ENCODE measurements at places on chromosomes 16 and 17.

- no peak for DNase-seq
Measured at GRCh38 chr16:30947859-30948666, 805 bp upstream of the ORAI3 start.

DNA sequence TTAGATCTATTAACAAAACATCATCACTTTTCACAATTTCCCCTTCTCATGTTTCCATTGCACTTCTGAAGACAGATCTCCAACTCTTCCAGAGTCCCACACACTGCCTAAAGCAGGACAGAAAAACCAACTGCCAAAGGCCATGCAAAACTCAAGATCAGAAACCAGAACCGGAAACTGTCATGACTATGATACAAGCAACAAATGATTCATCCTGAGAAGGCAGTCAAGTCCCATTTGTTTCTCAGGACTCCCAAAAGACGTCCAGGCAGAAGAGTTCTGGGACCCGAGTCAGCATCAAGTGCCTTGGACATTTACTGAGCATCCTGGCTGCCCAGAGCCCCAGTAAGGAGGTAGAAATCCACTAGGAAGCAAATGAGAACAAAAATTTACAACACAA, 38.8 kb downstream of the ERN1 start:
- DNase-seq, result no peak

DNA sequence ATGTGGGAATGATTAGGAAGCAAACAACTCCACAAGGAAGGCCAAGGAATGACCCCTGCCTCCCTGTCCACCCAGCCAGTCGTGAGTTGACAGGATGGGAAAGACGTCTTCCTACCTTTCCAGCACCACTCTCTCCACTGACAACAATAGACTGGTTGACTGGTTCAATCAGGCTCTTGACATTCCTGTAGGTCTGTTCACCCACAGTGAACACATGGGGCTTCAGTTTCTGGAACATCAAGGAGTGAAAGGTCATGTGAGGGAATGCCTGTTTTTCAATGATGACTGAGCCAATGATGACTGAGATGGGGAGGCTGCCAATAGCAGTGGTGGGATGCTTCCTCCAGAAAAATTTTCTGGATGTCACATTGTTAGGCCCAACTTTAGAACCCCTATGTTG, 9.6 kb downstream of the MYO19 start:
- no peak for DNase-seq

GRCh38 chr17:73482894-73483293, 161.4 kb downstream of the SDK2 start:
- no peak for DNase-seq

DNA sequence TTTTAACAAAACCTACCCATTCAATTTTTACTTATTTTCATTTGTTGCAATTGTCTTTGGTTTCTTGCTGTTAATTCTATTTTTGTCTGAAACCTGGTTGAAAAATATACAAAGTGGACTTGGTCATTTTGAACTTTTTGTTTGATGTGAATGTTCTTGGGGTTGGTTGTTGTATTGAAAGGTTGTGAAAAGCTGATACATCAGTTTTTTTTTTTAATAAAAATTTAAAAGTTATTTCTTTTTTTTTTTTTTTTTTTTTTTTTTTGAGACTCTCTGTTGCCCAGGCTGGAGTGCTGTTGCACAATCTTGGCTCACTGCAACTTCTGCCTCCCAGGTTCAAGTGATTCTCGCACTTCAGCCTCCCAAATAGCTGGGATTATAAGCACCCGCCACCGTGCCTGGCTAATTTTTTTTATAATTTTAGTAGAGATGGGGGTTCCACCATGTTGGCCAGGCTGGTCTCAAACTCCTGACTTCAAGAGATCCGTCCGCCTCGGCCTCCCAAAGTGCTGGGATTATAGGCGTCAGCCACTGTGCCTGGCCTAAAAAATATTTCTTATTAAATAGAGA, 28.9 kb downstream of the WIPF2 start:
- no peak for DNase-seq

DNA sequence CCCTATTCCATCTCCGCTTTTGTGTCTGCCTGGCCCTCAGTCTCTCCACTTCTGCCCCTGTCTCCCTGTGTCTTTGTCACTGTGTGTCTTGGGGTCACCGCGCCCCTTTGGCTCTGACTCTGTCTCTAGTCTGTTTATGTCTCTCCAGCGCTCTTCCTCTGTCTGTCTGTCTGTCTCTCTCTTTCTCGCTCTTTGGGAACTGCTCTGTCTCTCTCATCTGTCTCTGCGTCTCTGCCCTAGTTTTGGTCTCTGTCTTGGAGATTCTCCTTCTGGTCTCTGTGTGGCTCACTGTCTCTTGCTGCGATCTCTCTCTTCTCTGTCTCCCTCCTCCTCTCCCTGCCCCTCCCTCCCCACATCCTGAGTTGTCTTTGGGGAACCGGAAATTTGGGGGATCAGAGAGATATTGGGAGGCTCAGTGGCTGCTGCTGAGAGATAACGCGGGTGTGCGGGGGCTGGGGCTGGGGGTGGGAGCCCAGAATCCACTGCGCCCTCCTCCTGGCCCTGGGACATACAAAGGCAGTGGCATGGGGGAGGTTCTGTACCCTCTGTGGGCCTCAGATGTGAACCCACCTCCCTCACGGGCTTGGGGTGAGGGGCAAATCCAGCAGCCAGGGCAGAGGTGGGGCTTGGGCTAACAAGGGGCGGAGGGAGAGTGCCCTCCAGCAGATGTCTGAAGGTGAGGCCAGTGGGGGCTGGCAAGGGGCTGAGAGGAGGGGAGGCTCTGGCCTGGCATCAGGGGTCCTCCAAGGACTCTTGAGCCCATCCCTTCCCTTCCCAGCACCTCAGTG, 24.4 kb downstream of the LAT start:
- DNase-seq, result no peak

DNA sequence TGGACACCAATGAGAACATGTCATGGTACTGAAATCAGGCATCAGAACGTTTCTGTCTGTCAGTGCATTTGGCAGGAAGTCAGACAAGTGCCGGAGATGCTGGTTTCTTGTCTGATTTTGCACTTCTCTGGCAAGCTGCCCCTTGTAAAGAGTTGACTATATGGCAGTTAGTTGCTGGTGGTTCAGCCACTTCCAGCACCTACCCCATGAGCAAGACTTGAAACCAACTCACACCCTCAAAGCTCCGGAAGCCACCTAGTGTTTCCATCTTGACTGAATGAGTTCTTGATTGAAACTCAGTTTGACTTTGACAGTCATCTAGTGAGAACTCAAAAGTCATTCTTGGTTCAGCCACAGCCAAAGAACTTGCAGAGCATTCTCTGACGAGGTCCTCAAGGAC, 225.1 kb downstream of the SPECC1 start:
- no peak for DNase-seq

DNA sequence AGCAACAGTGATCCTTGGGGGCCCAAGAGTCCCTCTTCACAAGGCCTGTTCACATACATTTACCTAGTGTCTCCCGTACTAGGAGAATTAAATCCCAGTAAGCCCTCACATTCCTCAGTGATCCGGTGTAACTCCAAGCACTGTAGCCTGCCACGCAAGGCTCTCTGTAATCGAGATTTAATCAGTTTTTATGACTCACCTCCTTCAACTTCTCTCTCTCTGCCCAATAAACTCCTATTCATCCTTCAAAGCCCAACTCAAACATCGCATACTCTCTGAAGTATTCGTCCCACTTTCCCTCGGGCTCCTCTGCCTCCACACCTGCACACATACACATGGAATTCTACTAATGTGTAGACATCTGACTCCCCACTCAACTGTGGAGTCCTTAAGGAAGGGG, 141.8 kb downstream of the CMIP start:
- DNase-seq, result no peak

DNA sequence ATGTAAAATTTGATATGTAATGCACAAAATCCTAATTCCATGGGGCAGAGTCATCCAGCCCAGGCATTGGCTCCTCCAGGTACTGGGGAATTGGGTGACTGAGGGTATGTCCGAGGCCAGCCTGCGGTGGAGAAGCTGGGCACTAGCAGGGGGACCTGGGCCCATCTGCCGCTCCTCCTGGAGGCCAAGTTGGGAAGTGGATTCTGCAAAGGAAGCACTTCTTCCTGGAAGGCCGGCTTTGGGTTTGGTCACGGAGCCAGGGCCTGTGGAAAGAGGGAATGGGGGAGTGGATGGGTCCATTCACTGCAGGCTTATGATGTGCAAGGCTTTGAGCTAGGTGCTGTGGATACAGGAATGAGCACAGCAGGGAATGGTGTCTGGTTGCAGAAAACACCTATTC, 85.8 kb downstream of the GNAO1 start:
- no peak for DNase-seq

GRCh38 chr16:66083171-66083570, 283.3 kb upstream of the CDH5 start:
- DNase-seq, result no peak

GRCh38 chr17:44356241-44356640, 7.4 kb downstream of the FAM171A2 start:
- no peak for DNase-seq

GRCh38 chr17:41697122-41697962, 8.7 kb downstream of the EIF1 start:
- no peak for DNase-seq

DNA sequence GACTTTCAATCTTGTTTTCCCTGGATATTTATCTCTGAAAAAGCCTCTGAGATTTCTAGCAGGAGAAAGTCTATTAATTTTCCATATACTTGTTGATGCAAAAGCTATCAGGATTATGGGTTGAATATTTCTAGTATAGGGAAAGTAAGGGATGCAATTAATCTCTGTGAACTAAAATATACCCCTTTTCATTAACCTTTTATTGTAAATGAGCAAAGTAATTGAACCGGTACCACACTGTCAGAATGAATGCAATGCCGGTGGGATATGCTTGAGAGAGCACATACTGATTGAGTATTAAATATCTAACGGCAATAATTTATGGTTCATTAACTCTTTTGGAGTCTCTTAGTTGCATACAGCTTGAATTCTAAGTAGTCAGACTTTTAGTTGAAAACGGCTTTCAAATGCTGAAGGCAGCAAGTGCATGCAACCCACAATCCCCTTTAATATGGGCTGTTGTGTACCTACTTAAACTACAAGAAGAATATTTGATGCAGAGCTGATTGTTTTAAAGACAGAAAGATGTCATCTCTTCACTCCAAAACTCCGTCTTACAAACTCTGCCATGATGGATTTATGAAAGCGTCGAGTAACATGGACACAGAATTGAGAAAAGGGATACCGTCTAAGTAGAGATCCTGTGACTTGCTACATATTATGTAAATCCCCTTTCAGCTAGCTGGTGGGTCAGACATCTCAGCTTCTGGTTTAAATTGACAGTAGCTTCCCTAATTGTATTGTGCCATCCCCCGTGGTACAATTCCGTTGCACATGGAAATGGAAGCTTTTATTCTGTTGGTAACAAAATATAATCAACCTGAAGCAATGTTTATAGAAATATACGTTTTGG, 141.3 kb upstream of the CDH8 start:
- no peak for DNase-seq

- DNase-seq, result no peak
Measured at GRCh38 chr16:67015313-67015731, 13.6 kb upstream of the CBFB start.

- no peak for DNase-seq
Measured at GRCh38 chr17:69854225-69854780, 220.7 kb upstream of the KCNJ16 start.

- DNase-seq, result no peak
Measured at GRCh38 chr16:89442990-89443726, 47.2 kb downstream of the ANKRD11 start.

DNA sequence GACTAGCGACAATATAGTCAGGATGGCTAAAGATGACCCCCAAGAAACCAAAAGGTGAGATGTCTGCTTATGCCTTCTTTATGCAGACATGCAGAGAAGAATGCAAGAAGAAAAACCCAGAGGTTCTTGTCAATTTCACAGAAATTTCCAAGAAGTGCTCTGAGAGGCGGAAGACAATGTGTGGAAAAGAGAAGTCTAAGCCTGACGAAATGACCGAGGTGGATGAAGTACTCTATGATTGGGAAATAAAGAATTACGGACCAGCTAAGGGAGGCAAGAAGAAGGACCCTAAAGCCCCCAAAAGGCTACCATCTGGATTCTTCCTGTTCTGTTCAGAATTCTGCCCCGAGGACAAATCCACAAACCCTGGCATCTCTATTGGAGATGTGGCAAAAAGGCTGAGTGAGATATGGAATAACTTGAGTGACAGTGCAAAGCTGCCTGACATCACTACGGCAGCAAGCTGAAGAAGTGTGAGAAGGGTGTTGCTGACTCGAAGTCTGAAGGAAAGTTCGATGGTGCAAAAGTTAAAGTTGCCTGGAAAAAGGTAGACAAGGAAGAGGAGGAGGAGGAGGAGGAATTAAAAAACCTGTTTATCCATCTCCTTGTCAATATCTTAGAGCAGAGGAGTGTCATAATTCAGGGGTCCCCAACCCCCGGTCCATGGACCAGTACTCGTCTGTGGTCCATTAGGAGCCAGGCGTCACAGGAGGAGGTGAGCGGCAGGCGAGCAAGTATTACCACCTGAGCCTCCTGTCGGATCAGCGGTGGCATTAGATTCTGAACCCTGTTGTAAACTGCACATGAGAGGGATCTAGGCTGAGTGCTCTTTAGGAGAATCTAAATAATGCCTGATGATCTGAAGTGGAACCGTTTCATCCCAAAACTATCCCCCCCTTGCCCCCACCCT, 25.1 kb upstream of the ADGRG1 start:
- DNase-seq, result no peak

DNA sequence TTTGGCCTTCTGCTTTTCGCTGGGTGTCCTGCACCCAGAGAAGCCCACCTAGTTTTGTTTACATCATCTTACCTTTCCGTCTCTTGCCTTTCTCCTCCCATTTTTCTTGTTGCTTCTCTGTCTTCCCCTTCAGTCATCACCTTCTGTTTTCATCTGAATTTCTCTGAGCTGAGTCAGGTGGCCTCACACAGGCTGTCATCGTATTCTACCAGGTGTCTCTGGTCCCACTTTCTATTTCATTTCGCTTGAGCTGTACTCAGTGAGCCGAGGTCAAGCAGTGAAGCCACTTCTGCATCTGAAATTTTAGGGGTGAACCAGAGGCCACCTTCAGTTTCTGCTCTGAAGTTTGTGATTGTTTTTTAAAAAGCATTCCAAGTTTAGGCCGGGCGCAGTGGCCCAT, 9.7 kb downstream of the CRAMP1 start:
- no peak for DNase-seq

DNA sequence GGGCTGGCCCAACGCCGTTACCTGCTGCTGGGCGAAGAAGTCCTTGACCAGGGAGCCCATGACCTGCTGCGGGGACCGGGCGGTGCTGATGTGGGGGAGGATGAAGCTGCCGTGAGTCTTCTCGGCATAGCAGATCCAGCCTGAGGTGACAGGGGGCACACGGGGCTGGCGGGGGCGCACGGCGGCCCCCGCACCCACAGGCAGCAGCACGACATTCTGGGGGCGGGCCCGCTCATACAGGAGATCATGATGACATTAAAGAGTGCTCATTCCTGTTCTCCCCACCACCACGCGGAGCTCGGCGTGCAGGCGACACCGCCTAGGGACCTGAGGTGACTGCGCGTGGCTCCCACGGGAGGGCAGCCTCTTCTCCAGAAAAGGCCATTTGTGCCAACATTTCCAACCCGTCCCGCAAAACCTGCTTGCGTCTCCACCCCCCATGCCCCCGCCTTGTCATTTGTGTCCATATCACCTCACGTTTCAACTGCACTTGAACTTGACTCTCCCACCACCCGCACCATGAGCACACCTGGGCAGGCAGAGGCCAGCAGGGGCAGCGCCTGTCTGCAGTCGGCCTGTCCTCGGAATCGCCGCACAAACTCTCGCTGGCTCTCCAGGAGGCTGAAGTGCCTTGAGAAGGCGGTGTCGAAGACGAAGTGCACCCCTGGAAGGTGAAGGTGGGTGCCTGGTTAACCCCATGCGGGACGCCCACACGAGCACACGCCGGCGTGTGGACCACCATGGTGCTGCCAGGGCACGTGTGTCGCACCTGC, 6.4 kb downstream of the CIAO3 start:
- DNase-seq, result no peak
